DMS79 (cell line): ENCODE measurements at places on chromosomes 7 and 10.

GRCh38 chr7:103346396-103346795 is 1.0 kb upstream of the PSMC2 start:
- DNase-seq, result no peak

DNA sequence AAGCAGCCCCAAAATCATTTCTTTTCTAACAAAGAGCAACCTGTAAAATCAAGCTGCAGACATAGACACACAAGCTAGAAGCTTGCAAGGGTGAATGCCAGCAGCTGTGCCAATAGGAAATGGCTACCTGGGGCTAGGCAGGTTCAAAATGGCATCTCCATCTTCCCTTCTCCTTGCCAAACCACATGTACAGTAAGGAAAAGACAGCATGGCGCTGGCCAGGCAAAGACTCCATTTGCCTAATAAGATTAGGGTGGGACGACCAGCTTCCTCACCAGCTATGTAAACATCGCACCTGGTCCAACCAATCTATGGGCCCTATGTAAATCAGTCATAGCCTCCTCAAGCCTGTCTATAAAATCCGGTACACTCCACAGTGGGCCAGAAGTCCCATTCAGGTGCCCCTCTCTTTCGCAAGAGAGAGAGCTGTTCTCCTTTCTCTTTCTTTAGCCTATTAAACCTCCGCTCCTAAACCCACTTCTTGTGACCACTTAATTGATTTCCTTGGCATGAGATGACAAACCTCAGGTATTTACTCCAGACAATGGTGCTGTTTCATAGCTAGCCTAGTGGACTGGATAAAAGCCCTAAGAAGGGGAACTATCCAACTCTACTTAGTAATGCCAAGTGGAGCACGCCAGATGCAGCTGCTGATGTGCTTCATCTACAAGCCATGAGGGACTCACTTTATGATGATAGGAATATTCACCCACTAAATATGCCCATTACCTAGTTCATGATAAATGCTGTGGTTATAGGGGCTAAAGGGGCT is 44.1 kb downstream of the HTR7 start:
- peak; percentile 72 for DNase-seq

DNA sequence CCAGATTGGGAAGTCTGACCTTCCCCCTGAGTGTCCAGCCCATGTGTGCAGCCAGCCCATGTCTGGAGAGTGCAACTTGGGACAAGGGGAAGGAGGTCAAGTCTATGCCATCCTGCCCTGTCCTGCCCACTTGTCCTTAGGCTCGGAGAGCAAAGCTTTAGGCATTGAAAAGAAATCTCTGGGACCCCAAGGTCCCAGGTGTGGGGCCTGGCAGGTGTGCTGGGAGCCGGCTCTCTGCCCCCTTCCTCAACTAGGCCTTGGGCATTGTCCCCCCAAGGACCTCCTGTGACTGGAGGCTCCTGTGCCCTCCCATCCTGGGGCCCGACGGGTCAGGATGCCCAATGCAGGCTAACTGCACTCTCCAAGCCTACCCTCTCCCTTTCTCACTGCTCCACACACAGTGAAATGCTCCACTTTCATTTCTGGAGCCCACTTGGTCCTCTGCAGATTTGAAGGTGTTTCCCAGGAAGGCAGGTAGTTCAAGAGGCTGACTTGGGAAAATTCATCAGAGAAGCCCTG is 124.7 kb downstream of the PTPN20 start:
- DNase-seq, result no peak

DNA sequence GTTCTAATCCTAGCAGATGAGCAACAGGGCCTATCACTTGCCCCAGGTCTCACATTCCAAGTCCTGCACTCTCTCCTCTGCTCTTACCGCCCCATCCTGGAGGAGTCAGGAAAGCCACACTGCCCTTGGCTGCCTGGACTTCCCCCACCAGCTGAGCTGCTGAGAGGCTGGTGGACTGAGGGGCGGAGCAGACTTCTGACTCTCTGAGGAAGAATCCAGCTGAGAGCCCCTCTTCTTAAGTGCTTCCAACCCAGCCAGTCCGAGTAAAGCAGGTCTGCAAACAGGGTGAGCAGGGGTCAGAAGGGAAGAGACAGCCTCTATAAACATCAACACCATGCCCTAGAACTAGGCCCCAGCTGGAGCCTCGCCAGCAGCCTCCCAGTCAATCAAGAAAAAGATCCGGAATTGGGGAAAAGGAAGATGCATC is 92.4 kb upstream of the TMEM72 start:
- DNase-seq, result no peak

GRCh38 chr10:61642150-61642571 is 20.6 kb upstream of the CABCOCO1 start:
- DNase-seq, result no peak

GRCh38 chr7:47183862-47184590 is 397.9 kb downstream of the TNS3 start:
- DNase-seq, result no peak

- DNase-seq, result no peak
Observed at GRCh38 chr10:132363921-132364593, 32.1 kb downstream of the LRRC27 start.

- no peak for DNase-seq
Observed at GRCh38 chr10:78434886-78435285, 401.2 kb downstream of the RPS24 start.

DNA sequence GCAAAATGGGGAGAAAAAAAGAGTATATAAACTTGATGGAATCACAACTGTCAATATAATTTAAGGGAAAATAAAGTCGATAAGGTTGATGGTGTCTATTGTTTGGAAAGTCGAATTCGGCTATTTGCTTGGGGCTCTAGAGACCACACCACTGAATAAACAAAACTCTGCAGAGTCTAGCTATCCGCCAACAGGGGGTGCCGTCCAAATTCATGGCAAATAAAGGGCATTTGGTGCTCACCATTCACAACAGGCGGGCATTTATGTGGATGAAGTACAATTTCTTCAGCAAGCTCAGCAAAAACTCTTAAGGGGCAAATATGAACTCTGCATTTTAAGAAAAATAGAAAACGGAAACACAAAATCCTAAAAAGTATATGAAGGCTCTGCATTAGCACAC is 23.3 kb downstream of the CD36 start:
- DNase-seq, result no peak

GRCh38 chr10:124739986-124740368 is 4.2 kb downstream of the FAM53B start:
- DNase-seq, result no peak

GRCh38 chr7:1210979-1211608 is 21.6 kb upstream of the UNCX start:
- DNase-seq, result no peak

DNA sequence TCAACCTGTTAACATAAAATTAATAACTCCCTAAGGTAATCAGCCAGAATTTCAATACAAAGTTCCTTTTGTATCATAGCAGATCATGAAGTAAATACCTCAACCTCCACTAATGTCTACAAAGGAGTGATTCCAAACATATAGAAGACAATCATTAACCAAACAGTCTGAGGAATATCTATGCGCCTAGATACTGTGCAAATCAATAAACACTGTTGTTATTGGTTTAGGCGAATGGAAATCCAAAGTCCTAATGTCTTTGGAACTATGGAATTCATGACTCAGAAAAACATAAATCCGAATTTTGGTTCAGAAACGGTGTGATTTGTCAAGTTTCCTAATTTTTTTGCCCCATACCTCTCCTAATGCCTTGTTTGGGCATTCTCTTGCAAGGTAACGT is 469.7 kb downstream of the PARD3 start:
- DNase-seq, result no peak

GRCh38 chr7:95660023-95660434 is 63.7 kb upstream of the PDK4 start:
- DNase-seq, result no peak

DNA sequence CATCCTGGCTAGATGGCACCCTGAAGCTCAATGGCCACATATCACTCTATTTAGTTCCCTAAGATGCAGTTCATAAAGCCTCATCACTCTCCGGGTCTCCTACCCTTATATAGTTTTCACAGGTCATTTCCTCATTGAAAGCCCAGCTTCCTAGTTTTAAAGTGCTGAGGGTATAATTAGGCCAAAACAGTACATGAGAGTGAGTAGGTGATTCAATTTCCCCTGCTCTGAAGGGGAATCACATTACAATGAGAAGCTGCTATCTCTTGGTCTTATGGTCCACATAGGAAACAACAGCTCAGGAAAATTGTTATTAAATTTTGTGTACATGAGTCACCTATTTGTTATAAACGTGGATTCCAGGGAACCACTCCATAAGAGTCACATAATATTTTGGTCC is 162.0 kb downstream of the SEMA3E start:
- DNase-seq, result peak; percentile 93

DNA sequence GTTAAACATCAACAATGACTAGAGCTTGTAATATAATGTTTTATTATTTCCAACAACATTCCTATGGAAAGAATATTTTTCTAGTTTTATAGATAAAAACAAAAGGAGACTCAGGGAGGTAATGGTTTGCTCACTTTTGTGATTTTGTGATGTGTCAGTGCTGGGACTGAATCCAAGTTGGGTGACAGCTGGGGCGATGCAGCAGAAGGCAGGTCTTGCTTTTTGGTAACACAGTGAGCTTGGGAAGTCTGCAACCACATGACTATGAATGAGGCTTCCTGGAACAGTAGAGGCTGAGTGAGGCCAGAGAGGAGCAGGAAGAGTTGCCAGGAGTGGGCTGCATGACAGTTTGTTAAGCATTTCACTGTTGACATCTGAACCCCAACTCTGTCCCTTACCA is 4.9 kb upstream of the YKT6 start:
- DNase-seq, result no peak

DNA sequence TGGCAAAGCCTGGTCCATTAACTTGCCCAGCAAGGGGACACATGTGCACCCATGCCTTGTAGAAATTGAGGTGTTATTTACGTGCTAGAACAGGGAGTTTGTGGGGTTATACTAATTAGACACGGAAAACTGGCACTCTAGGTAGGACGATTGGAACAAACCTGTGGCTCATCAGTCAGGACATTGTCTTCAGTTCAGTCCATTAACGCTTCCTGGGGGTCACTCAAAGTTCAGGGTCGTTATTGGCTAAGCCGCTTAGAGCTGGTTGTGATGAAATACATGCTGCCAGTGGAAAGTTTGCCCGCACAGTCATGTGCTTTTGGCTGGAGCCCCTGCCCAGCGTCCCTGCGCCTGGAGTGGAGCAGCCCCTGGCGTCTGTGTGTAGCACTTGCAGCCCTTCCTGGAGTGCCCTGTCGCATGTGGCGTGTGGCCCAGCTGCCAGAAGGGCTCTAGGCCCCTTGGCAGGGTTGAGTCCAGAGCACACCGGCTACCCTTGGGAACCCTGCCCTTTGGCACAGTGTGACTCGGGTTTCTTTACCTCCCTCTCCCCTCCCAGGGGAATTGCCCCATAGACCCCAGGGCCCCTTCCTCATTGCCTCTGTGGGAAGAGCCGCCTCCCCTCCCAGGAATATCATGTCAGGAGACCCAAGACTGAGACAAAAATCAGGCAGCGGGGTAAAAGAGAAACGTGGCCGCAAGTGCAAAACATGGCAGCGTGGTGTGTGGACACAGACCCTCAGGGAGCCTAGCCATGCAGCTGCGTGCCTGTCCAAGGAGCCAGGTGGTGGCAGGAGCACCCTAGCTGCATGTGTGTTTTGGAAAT is 9.8 kb downstream of the ZNF775 start:
- DNase-seq, result no peak

GRCh38 chr10:117449636-117450035 is 74.4 kb upstream of the PDZD8 start:
- DNase-seq, result no peak

DNA sequence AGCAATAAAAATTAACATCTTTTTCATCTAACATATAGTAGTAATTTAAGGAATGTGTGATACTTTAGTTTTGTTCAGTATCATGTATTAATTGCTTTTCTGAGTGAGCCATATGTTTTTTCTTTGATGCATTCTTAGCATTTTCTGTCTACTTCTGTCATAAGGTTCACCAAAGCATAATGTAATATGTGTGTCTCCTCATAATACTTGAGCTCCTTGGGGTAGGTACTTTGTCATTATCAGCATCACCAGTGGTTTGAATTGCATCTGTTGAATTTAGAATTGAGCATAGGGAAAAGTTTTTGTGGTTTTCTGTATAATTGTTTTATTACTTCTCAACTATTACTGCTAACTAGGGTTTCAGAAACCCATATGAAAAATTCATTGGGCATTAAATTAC is 26.5 kb downstream of the VPS50 start:
- no peak for DNase-seq

GRCh38 chr7:159167139-159167538 is 22.5 kb upstream of the VIPR2 start:
- no peak for DNase-seq

GRCh38 chr7:154867068-154867467 is 135.9 kb downstream of the PAXIP1 start:
- no peak for DNase-seq

- no peak for DNase-seq
Observed at GRCh38 chr7:42674541-42674940, 237.3 kb downstream of the C7orf25 start.

GRCh38 chr10:79385392-79385795 is 38.1 kb downstream of the PPIF start:
- DNase-seq, result no peak

DNA sequence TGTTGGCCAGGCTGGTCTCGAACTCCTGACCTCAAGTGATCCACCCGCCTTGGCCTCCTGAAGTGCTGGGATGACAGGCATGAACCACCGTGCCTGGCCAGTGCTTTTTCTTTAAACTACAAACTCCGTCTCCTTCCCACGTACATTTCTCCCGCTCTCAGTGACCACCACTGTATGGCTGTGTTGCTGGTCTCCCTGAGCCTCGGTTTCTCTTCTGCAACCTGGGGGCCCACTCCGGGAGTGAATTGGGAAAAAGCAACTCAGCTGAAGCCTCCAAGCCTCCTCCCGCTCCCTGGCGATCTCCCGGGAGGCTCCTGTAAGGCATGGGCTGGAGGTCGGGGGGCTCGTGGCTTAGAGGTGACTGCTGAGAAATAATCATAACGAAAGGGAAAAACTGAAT is 136.3 kb downstream of the ELFN1 start:
- DNase-seq, result no peak

DNA sequence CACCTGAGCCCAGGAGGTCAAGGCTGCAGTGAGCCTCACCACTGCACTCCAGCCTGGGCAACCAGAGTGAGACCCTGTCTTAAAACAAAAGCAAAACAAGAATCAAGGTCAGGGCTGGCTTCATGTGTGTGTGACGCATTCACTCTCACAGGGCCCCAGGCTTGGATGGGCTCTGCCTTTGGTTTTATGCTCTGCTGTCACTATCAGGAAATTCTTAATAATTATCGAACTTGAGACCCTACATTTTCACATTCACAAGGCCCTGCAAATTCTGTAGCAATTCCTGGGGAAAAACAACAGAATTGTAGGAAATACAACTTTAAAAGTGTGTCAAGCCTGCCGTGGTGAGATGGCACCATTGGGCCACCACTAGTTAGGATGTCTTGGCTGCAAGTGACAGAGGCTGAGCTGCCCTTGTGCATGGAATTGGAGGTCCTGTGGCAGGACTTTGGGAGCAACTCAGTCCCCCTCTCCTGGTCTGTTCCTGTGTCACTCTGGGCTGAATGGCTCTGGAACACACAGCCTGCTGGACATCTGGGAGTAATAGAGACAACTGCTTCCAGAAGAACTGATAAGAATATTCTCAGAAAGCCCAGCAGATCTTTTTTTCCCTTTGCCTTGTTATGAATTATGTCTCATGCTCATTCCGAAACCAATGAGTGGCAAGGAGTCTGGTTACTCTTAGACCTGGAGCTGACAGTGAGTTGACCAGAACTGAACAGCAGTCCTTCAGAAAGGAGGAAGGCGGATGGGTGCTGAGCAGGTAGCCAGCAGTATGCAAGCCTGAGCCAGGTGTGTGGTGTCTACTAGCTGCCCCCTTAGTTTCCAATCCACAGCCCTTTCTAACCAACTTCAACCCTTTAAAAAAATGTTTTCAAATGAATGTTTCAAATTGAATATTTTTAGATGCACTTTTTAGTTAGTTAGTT is 3.6 kb downstream of the UBE2D4 start:
- DNase-seq, result no peak

- DNase-seq, result peak; percentile 58
Observed at GRCh38 chr7:7639847-7640220, 718 bp upstream of the UMAD1 start.
